Hepatocyte (in vitro differentiated cells): ENCODE measurements at places on chromosomes 5 and 9. TPM values are rescaled to one million over a fixed set of nuclear protein-coding genes. Genes with fewer than 3 reads are reported as not detected.

Gene CATSPER3
- not detected in 2 replicates for total RNA-seq

Gene ORM2
- total RNA-seq, result 45.7 and 52.0 TPM in 2 replicates

Gene SLC36A2
- 0.30 TPM in 1 of 2 replicates, not detected in the other for total RNA-seq

Gene CA9
- total RNA-seq, result 0.27 TPM in 1 of 2 replicates, not detected in the other

Gene GPR150
- total RNA-seq, result 0.36 TPM in 1 of 2 replicates, not detected in the other

Gene ZNF883
- 2.8 and 5.7 TPM in 2 replicates for total RNA-seq

Gene SYK
- total RNA-seq, result 3.6 and 4.9 TPM in 2 replicates

Gene MAMDC4
- 7.9 and 8.5 TPM in 2 replicates for total RNA-seq
